NCI-H1417 (cell line): ENCODE measurements at places on chromosomes 6 and 20.

- no peak for DNase-seq
Measured at GRCh38 chr6:116073765-116074440, 13.2 kb upstream of the FRK start.

GRCh38 chr6:82246802-82247504, 591 bp downstream of the IBTK start:
- peak; percentile 49 for DNase-seq

- no peak for DNase-seq
Measured at GRCh38 chr6:44245391-44245911, 1.4 kb upstream of the HSP90AB1 start.

GRCh38 chr6:25558155-25558817, 93.7 kb upstream of the SCGN start:
- no peak for DNase-seq

DNA sequence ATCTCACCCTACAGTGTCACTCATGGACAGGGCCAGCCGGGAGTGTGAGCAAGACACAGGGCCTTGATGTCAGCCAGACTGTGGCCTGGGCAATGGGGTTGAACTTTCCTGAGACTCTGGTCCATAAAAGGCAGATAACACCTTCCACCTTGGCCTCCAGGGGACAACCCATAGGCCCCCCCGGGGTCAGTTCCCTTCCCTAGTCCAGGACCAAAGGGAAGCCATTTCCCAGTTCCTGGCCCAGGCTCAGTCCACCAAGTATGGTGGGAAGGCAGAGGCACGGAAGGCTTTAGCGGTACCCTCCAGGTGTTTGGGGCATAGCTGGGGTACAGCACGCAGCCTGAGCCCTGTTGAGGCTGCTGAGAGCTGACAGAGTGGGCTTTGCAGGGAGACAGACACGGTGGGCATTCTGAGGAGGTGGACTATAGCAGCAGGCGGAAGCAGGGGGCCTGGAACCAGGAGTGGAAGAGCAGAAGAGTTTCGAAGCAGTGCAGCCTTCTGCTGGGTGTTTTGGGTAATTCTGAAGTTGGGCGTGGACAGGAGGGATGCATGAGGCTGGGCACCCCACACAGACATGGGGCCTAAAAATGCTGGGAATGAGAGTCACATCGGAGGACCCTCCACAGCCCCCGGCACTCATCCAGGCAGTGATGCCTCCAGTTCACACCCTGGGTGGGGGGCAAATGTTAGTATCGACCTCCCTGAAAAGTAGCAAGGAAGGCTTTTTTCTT, 43.9 kb upstream of the CD93 start:
- no peak for DNase-seq

DNA sequence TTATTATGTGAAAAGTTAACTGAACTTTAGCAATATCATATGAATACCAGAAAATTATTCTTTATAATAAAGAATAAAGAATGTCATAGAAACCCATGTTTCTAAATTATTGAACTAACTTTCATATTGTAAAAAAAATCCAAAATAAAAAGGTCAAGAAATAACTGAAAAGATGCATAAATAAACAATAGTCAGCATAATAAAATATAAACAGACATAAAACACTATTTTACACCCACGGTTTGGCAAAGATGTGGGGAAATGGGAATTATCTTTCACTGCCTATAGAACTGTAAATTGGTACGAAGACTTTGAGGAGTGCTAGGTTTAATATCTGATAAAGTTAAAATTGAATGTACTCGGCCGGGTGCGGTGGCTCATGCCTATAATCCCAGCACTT, 34.7 kb upstream of the CTAGE9 start:
- no peak for DNase-seq
